WERI-Rb-1 (cell line): ENCODE measurements at places on chromosomes 11 and 22.
A peak's percentile ranks its signal among the peaks of the same experiment; 100 is the strongest.

DNA sequence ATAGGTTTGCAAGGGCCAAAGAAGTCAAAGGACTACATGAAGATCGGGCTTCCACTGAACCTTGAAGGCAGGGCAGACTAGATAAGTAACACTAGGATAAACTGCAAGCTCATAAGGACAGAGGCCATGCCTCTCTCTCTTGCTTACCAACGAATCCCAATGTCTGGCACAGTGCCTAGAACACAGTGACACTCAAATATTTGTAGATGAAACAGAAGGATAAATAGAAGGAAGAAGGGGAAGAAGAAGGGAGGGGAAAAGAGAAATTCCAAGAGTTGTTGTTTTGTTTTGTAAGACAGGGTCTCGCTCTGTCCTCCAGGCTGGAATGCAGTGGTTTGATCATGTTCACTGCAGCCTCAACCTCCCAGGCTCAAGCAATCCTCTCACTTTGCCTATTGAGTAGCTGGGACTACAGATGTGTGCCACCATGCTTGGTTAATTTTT is 26.9 kb downstream of the SIK3 start:
- DNase-seq = no peak

GRCh38 chr11:12259956-12260355 is 117.4 kb upstream of the PARVA start:
- no peak for DNase-seq

- no peak for DNase-seq
Observed at GRCh38 chr11:120599816-120600420, 88.4 kb downstream of the GRIK4 start.

DNA sequence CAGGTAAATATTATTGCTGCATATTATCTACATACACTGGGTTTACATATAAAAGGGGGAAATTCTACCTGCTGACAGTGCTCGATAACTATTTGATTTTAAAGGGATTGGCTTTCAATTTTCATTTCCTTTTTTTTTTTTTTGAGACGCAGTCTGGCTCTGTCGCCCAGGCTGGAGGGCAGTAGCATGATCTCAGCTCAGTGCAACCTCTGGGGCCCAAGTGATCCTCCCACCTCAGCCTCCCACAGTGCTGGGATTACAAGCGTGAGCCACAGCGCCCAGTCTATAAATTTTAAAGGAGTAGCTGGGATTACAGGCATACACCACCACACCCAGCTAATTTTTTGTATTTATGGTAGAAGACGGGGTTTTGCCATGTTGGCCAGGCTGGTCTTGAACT is 3.2 kb upstream of the PCF11 start:
- DNase-seq = no peak

- no peak for DNase-seq
Observed at GRCh38 chr11:33859306-33859705, 32.6 kb downstream of the LMO2 start.

- no peak for DNase-seq
Observed at GRCh38 chr11:89608234-89608966, 101.7 kb upstream of the TRIM77 start.

DNA sequence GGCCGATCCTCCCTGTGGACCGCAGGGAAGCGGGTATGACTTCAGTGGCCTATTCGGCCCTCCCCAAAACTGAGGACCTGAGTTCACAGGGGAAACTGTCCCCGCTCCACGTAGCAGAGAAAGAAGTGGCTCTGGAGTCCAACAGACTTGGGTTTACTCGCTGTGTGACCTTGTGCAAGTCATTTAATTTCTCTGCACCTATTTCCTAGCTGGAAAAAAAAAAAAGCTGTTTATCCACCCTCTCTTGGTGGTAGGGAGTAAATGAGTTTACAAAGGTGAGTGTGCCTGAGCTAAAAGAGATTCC is 2.2 kb downstream of the SPON1 start:
- DNase-seq = no peak

GRCh38 chr11:133928628-133929059 is 28.1 kb downstream of the IGSF9B start:
- DNase-seq = peak; percentile 43

GRCh38 chr11:78205256-78205655 is 16.5 kb downstream of the USP35 start:
- no peak for DNase-seq

DNA sequence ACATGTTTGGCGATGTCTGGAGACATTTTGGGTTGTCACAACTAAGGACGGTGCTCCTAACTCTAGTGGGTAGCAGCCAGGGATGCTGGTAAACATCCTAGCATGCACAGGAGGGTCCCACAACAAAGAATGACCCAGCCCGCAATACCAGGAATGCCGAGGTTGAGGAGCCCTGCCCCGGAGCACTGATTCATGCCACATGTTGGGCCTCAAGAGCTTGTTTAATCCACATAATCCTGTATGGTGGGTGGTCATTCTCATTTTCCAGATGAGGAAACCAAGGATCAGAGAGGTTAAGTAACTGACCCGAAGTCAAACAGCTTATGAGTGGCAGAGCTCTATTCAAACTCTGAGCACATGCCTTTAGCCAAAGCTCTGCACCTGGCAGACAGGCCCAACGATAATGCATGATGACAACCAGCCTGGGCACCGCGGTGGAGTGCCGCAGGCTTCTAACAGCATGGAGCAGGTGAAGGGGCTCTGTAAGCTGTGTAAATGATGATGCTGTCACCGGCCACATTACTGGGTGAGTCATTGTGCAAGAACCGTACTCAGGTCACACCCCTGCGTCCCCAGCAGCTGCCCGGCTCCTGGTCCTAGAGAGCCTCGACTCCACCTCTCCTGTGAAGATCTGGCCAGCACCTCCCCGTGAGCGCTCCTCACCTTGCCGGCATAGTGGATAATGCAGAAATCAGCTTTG is 58.6 kb downstream of the APOL1 start:
- DNase-seq = no peak

- no peak for DNase-seq
Observed at GRCh38 chr22:33315954-33316353, 257.8 kb upstream of the SYN3 start.

DNA sequence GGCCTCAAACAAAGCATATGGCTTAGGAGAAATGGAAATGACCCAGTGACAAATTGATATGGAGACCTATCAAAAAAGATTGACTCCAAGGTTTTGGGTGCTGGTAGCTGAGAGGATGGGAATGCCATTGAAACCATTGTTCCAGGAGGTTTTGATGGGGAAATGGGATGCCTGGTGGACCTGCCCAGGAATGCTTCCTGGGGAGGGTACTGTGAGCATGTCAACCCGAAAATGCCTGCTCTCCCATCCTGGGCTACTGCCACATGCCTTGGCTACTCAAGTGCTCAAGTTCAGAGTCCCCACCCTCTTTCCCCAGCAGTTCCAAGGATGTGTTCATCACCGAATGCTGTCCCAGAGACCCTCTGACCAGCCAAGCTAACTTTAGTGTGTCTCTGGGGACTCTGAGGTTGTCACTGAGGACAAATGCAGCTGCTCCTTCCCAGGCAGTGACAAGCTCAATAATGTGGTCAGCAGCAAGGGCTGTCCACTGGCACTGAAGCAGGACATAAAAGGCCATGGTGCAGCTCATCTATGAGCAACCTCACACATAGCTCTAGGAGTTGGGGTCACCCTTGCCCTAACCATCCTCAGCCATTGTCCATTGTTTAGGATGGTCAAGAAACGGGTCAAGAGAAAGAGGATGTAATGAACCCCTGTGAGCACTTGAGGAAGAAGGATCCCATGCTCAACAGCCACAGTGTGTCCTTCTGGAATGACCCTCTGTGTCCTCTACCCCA is 83.7 kb downstream of the TRIM29 start:
- no peak for DNase-seq

GRCh38 chr22:43483266-43483665 is 71.5 kb downstream of the MPPED1 start:
- no peak for DNase-seq

DNA sequence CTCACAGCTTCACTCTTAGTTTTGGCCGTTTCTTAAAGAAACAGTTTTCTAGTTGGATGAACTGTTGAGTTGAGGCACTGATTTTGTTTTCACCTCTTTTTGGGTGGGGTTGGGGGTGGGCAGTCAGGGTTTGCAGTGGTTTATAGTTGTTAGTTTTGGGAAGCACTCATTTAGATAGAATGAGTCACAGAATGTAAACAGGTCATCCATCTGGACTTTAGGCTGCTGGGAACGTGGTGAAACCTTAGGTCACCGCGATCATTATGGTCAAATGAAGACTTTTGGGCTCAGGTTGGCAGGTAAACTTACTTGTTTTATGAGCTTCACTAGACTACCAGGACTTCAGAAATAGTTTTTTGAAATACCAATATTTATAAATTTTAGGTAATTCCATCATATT is 48.4 kb downstream of the CSTPP1 start:
- DNase-seq = no peak

GRCh38 chr22:29803190-29803589 is 34.9 kb downstream of the ASCC2 start:
- no peak for DNase-seq

- DNase-seq = no peak
Observed at GRCh38 chr11:45489281-45489905, 176.0 kb downstream of the CHST1 start.

DNA sequence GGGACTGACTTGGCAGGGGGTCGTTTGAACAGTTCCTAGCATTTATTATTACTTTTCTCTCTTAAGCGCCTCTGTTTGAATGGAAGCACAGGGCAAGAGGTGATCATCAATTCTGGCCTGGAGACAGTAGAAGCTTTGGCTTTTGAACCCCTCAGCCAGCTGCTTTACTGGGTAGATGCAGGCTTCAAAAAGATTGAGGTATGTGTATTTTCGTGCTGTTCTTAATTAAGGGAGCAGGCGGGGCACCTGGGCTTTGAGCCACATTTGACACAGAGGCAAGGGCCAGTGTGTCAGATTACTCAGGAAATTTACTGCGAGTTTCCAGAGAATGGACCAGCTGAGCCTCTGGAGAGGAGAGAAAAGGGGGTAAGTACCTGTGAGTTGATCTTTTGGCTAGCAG is 102.4 kb upstream of the SORL1-AS1 start:
- no peak for DNase-seq
